Dorsolateral prefrontal cortex (tissue), 122 donors: ENCODE measurements at places on chromosomes 13 and 19.

DNA sequence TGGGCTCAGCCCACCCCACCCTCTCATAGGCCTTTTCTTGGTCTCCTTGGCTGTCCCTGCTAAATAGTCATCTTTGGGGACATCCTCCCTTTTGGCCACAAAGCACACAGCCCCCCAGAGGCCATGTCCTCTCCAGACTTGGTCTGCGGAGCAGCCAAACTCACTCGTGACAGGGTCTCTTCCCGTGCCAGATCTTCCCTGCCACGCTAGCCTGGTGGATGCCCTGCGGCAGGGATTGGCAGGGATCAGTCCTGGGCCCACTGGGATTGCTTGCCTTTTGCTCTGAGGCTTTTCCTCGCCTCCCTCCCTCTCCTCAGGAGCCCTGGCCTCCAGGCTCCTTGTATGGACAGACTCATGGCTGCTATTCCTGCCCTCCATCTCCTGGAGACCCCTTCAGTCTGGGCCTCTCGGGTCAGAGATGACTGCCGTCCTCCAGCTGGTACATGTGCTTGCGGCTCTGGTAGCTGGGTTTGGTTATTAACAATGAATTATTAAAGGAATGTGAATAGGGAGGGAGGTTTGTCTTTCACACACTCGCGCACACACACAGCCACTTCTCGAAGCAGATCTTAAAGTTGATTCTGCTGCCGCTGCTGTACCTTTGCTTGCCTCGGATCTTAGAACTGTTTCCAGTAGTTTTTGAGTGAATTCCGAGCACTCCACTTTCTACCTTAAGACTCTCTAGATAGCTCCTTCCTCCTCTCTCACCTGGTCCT, 45.1 kb downstream of the NFIX start:
- DNase-seq: no peak

DNA sequence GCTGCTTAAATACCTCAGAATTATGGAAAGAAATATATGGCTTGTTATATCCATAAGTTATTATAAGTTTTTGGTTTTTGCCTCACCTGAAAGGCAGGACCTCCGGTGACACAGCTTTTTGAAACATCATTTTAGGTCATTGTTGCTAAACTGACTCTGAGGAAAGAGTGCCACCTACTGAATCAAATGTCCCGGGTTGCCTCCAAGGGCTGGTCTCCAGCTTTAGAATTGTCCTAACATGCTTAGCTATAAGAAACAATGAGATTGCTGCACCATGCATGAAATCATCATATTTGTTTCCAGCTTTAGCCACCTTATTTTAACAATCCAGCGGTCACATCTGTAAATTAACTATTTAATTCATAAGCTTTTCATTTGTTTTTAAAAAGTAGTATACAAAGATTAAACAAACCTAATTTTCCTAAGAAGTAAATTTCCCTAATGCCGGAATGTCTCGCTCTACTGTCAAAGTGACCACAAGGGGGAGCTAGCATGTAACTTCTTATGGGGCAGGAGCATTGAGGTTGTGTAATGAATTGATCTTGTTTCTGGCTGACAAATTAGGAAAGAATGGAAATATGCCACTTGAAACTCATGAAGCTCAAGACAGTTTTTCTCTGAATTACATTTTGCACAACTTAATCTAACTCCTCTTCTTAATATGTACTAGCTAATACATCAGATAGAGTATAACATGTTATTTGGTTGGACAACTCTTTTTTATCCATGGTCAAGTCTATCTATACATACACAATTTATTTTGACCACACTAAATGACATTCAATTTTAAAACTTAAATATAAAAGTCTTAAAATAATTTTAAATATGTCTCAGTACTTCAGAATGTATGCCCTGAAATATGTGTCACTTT, 6.7 kb upstream of the PCDH17 start:
- peak; percentile 45 for DNase-seq

DNA sequence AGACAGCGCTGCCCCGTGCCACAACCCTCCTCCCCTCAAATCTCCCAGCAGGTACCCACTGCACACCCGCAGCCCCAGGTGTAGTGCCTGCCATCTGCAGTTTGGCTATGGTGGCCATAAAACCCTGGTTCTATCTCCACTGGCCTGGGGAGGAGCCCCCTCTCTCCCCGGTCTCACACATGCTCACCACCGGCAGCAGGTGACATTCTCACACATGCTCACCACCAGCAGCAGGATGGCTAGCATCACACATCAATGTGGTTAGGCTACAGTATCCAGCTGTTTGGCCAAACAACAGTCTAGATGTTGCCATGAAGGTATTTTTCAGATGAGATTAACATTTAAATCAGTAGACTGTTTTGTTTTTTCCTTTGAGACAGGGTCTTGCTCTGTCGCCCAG, 31.1 kb downstream of the ELL start:
- DNase-seq: no peak

GRCh38 chr13:72113076-72113475, 246.1 kb upstream of the DACH1 start:
- no peak for DNase-seq

DNA sequence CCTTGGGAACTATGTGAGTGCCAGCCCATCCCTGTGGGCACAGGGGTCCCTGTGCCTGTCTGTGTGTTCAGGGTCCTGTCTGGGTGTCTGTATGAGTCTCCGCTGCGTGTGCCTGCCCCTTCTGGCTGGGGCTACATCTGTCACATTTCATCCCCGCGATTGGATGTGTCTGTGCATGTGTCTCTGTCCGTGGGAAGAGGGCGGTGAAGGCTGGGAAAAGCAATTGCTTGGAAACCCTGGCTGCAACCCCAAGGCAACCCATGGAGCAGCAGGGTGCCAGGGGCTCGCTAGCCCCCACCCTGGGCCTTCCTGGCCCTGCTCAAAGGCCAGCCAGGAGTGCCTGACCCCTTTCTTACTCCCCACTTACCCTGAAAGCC, 1.4 kb downstream of the MAG start:
- DNase-seq: no peak
